ENCODE measurements at places on chromosomes 3 and 15. TPM values are rescaled to one million over a fixed set of nuclear protein-coding genes. Genes with fewer than 3 reads are reported as not detected.
A peak's percentile ranks its signal among the peaks of the same experiment; 100 is the strongest.

GRCh38 chr15:84603630-84604379, 3.0 kb downstream of the ZSCAN2 start:
- no peak for DNase-seq

GRCh38 chr3:196985954-196986885, 17.6 kb upstream of the PIGZ start:
- no peak for DNase-seq

GRCh38 chr15:74542166-74543042, 1.4 kb downstream of the ARID3B start:
- peak; percentile 21 for DNase-seq

DNA sequence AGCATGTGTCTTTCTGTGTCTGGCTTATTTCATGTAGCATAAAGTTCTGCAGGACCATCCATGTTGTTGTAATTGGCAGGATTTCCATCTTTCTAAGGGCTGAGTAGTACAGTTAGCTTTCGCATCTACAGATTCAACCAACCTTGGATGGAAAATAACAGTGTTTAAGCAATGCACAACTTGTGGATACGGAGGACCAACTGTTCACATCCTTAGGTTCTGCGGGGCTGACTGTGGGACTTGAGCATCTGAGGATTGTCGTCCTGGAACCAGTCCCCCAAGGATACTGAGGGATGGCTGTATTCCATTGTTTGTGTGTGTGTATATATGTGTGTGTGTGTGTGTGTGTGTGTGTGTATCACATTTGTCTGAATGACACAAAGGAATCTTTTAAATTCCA, 27.7 kb downstream of the ABHD17C start:
- DNase-seq: no peak

- no peak for DNase-seq
These were observed 37.0 kb upstream of the CASR start for GRCh38 chr3:122146466-122146865.

DNA sequence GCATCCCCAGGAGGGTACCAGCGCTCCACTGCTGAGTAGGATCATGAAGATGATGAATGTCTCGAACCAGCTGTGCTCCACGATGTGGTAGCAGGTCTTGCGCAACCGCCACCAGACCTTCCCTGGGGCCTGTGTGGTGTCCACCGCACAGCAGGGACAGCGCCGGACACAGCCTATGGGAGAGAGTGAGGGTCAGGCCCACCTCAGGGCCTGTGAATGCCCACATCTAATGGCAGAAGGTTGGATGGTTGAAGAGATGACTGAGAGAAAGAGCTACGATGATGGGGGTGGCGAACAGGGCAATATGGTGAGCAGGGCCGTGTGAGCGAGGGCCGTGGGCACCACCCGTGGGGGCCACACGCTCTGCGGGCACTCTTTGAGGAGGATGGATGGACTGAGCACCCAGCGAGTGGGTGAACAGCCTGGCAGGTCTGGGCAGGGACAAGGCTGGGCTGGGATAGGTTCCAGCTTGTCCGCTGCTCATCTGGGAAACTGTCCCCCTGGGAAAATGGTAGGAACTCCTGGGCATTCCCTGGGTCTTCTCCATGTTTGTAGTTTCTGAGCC, 74.1 kb downstream of the SCN5A start:
- DNase-seq: no peak

- no peak for DNase-seq
These were observed 3.3 kb downstream of the CYP19A1 start for GRCh38 chr15:51335087-51335486.

DNA sequence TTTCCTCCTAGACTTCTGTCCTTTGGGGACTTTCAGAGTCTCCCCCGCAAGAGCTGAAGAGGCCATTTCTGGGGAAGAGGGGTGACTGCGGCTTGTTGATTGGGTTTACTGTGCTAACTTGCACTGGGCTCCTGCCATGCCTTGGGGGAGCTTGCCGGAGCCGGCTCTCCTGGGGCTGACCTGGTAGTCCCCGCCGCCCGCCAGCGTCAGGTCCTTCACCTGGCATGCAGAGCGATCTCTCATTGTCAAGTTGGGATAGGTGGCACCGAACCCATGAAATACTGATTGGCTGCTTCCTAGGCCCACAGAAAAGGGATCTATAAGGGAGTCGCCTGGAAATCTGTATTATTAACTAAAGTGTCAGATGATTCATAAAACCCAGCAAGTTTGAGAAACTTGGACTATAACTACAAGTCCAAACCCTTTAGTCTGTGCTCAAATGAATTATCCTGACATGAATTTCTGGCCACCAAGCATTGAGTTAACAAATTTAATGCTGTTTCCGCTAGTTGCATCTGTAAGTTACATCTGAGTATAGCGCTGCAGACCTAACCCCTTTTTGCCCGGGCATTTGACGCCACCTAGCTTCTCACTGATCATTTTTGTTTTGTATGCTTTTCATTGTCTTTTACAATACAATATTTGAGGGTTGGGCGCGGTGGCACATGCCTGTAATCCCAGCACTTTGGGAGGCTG, 607 bp upstream of the IMP3 start:
- peak; percentile 11 for DNase-seq

DNA sequence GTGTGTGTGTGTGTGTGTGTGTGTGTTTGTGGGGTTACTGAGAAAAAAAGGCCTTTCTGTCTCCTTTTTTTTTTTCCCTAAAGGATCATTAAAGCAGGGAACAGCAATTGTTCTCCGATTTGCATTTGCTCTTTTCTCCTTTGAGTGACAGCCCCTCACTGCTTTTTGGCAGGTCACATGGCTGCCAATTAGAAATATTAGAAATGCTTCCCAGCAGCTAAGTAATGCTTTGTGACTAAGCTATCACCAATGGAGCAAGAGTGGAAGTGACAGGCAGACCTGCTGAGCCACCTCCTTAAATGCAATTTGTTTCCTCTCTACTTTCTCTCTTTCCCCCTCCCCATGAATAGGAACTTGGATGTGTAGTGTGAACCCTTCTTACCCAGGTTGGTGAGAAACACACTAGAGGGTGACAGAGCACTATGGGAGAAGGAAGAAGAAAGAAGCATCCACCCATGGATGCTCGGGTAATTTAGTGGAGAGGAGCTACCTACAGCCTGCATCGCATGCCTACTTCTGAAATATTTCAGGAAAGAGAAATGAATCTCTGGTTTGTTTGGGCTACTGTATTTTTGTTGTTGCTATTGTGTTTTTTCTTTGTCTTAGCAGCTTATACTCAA, 165.2 kb upstream of the PDZRN3 start:
- DNase-seq: no peak

MME gene
- polyA plus RNA-seq: 126 TPM

CISH gene
- polyA plus RNA-seq: 59.4 TPM

FANCD2OS gene
- not detected for polyA plus RNA-seq

RPLP1 gene
- polyA plus RNA-seq: 2,805 TPM

CFAP100 gene
- 0.60 TPM for polyA plus RNA-seq
